Stimulated activated CD4-positive, alpha-beta T cell treated with anti-CD3 and anti-CD28 coated beads, TNF-alpha, amount 100 ng/mL, for 1 hour (primary cell): ENCODE measurements at places on chromosomes 5 and 9.

GRCh38 chr5:67257077-67257476 is 60.5 kb upstream of the CD180 start:
- DNase-seq, result no peak

DNA sequence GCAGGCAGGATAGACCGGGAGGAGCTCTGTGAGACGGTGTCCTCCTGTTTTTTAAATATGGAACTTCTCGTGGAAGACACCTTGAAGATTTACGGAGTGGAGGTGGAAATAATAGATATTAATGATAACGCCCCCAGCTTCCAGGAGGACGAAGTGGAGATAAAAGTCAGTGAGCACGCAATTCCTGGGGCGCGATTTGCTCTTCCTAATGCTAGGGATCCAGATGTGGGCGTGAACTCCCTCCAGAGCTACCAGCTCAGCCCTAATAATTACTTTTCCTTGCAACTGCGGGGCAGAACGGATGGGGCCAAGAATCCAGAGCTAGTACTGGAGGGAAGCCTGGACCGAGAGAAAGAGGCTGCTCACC is 621 bp downstream of the PCDHGA11 start:
- DNase-seq, result no peak

GRCh38 chr5:109945097-109945678 is 255.5 kb downstream of the MAN2A1 start:
- DNase-seq, result no peak

DNA sequence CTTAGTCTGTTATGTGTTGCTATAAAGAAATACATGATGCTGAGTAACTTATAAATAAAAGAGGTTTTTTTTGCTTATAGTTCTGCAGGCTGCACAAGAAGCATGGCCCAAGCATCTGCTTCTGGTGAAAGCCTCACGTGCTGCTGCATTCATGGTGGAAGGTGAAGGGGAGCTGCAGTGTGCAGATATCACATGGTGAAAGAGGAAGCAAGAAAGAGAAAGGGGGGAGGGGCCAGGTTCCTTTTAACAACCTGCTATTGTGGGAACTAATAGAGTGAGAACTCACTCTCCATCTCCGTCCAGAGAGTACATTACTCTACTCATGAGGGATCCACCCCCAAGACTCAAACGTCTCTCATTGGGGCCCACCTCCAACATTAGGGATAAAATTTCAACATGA is 12.5 kb upstream of the PARP8 start:
- DNase-seq, result no peak

DNA sequence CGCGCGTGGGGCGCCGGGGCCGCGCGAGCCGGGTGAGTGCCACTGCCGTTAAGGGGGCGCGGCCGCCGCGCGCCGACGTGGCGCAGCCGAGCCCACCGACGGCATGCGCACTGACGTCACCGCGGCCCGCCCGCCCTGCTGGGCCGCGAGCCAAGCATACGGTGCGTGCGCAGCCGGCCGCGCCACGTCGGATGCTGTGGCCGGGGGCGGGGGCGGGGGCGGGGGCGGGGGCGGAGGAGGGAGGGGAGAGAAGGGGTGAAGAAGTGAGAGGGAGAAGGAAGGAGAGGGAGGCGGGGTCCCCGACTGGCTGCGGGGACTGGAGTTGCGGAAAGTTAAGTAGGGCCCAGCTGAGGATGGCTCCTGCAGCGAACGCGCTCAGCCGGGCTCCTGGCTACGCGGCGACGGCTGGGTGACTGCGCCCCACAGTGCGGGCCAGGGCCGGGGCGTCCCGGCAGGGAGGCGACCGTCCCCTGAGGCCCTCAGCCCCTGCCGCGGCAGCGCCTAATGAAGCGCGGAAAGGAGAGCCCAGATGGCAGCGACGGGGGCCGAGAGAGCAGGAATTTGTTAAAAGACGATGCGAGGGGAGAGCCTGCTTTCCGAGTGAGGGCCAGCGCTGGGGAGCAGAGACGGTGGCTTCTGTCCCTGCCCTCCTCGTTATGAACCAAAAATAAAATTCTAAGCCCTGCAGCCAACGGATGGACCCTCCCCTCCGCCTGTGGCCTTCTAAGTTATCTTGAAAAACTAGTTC is at the start of gene DAP:
Gene DAP, minus strand, starts transcription at position 50 of the 748 bp plus-strand sequence. CDS start 166 bp downstream, outside the sequence.
- DNase-seq, result peak; percentile 86

DNA sequence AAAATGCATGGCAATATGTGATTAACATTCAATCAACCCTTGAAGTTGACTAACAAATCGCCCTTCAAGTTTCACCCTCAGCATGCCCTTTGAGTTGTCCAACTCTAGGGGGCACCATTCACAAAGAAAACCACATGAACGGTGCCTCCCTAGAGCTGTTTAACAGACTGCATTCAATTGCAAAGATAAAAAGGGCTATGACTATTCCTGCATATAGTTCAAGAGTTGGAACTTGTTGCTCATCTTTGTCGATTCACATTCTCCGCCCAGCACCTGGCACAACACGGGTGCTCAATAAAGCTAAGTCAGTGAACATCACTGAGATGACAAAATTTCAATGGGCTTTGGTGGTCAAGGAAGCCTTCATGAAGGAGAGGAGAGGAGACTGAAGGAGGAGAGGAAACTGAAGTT is 69.6 kb upstream of the SLC30A5 start:
- DNase-seq, result no peak

- DNase-seq, result no peak
Measured at GRCh38 chr5:181120761-181121160, 10.2 kb downstream of the OR2V1 start.

GRCh38 chr9:120839146-120839545 is 3.6 kb downstream of the PSMD5 start:
- no peak for DNase-seq

GRCh38 chr9:112870556-112870955 is 20.1 kb downstream of the SLC46A2 start:
- DNase-seq, result no peak

DNA sequence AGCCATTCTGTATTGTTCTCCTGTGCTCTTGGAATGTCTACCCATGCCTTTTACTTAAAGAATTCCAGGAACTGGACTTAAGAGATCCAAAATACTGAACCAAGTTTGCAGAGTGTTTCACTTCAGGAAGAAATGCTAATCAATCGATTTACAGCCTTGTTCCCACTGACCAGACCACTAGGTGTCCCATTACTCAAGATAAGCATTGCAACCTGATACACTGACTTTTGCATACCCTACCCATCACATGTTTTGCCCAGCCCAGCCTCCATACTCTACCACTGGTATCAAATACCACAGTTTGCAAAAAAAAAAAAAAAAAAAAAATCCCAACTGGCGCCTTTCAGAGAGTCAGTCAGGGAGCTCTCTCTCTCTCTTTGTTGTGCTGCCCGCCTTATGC is 550.8 kb downstream of the CDH9 start:
- DNase-seq, result no peak

GRCh38 chr5:4097199-4097598 is 501.6 kb downstream of the IRX1 start:
- no peak for DNase-seq

DNA sequence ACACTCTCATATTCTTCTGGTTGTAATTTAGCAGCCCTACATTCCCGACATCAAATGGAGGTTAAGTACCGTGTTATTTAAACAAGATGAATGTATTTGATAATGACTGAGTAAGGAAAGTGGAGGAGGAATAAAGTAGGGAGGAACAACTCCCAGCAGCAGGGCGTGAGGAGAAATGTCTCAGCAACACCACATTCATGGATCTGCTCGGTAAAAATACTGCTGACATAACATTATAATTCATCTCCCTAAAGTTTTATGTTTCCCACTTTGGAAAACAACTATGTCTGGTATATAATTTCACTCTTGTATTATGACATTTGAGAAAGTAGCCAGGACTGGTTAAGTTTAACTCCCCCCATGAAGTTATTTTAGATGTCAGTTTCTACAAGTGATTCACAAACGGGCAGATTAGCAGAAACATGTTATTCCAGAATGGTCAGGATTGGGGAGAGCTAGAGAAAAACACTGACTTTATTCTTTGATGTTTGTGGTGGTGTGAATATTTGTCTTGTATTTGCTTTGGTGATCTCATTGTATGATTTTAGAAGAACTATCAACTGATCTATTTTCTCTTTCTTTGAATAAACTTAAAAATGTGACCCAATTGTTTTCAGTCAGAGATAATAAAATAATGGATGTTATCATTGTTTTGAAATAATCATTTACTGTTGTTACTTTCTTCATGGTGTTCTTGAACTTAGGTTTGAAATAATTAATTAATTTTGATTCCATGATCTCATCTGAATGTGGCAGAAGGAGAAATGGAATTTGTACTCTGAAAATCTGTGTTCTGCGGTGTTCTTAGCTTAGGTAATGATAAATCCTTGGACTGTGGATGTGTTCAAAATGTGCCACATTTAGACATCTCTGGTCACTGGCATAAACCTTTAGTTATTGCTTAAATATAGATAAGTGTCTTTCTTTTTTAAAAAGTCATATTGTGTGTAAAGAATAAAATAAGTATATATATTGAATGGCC is 303.6 kb upstream of the ZNF608 start:
- no peak for DNase-seq

DNA sequence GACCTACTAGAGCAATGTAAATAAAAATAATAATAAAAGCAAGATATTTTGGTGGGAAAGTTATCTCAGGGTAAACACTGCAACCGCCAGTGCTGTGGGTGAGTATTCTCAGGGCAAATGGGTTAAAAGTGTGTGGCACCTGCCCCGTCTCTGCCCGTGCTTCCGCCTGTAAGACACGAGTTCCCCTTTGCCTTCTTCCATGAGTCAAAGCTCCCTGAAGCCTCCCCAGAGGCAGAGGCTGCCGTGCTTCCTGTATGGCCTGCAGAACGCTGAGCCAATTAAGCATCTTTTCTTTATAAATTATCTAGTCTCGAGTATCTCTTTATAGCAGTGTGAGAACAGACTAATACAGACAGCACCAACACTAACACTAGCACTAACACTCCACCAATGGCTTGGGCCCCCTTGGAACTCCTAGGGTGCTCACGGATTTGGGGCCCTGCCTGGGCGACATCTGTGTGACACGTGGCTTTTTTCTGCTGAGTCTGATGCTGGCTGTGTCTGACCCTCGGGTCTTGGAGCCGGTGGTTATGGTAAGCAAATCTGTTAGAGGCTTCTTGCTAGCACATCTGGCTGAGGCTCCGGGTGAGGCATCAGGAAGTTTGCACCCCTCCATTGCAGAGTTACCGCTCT is 10.6 kb downstream of the PLEKHG4B start:
- no peak for DNase-seq

DNA sequence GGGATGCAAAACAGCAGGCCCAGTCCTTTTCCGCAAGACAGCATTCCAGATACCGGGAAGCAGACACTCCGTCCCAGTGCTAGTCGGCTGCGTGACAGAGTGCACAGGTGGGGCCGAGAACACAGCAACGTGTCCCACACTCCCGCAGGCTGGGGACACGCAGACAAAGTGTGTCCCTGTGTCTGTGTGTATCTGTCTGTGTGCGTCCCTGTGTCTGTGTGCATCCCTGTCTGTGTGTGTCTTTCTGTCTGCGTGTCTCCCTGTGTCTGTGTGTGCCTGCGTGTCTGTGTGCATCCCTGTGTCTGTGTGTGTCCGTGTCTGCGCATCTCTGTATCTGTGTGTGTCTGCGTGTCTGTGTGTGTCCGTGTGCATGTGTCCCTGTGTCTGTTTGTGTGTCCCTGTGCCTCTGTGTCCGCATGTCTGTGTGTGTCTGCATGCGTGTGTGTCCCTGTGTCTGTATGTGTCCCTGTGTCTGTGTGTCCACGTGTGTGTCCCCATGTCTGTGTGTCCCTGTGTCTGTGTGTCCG is 137.0 kb downstream of the MRPL36 start:
- DNase-seq, result no peak

DNA sequence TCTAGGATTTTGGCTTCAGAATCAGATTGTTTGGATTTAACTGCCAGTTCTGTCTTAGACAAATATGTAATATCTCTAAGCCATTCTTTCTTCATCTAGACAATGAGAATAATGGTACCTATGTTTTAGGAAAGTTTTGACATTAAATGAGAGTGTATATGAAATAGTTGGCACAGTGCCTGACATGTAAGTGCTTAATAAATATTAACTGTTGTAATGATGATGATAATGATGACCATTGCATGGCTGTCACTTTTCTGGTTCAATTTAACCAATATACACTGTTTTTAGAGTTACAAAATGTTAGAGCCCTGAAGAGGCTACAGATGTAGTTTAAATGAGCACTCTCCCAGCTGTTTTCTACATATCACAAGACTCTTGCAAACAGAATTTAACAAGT is 131.7 kb downstream of the RANBP17 start:
- DNase-seq, result no peak

DNA sequence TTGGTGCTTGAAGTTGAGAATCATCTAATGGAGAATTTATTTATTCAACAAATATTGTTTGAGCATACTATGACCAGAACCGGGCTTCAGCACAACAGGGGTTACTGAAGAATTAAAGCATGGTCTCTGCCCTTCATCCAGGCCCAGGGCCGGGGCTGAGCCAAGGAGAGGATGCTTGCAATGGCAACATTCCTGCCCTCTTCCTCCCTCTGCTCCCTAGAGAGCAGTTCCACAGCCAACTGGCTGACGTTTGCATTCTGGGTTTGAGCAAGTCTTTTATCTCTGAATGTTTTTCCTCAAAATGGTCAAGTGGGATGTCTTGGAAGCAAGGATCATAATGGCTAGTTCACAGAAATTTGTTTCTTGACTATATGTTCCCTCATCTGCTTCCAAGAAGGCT is 80.7 kb downstream of the GLDC start:
- no peak for DNase-seq

- DNase-seq, result no peak
Measured at GRCh38 chr5:29642601-29643000, 1550.9 kb upstream of the CDH6 start.

GRCh38 chr9:91333551-91333950 is 28.2 kb downstream of the AUH start:
- DNase-seq, result no peak

DNA sequence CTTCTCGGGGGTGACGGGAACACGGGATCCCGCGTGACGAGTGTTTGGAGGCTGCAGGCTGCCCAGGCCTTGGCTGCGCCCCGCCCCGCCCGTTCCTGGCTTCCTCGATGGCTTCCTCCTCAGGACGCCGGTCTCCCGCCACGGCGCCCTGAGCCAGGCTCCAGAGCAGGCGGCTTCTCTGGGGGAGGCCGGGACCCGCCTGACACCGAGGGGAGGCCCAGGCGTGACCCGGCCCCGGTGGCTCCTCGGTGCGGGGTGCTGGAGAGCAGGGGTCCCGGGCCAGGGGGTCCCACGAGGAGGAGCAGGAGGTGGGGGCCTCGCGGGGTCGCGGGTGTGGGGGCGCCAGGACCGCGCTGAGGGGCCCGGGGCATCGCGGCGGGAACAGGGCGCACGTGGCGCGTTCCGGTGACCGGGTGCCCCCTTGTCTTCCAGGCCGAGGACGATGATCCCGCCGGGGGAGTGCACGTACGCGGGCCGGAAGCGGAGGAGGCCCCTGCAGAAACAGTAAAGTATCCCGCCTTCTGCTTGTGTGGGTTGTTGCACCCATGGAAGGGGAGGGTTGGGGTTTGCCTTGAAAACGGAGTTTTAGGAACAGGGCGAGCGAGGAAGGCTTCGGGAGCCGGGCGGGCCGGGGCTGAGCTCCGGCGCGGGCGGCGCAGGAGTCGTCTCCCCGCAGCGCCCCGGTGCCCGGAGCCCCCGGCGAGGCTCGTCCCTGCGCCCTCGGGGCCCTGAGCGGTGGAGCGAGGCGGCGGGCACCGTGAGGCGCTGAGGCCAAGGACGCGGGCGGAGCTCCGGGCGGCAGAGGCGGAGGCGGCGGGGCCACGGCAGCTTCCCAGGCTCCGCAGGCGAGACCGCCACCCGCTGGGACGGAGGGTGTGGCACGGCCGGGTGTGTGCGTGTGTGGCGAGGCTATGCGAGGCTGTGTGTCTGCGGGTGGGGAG is 22.2 kb downstream of the AHRR start:
- no peak for DNase-seq
